ENCODE measurements at places on chromosomes 1 and 21. TPM values are rescaled to one million over a fixed set of nuclear protein-coding genes. Genes with fewer than 3 reads are reported as not detected.

Gene ATAD3C
- 1.3 TPM for total RNA-seq

Gene ASCL5
- not detected for total RNA-seq

Gene ARHGEF16
- total RNA-seq = 7.6 TPM

Gene PIK3C2B
- total RNA-seq = 32.3 TPM

Gene KLF17
- total RNA-seq = 0.41 TPM

Gene SLC5A3
- total RNA-seq = 37.1 TPM

Gene ASAP3
- total RNA-seq = 66.7 TPM

Gene LINGO4
- total RNA-seq = 0.41 TPM

- DNase-seq = no peak
These were observed 417.0 kb upstream of the ESRRG start for GRCh38 chr1:217140041-217140901.

DNA sequence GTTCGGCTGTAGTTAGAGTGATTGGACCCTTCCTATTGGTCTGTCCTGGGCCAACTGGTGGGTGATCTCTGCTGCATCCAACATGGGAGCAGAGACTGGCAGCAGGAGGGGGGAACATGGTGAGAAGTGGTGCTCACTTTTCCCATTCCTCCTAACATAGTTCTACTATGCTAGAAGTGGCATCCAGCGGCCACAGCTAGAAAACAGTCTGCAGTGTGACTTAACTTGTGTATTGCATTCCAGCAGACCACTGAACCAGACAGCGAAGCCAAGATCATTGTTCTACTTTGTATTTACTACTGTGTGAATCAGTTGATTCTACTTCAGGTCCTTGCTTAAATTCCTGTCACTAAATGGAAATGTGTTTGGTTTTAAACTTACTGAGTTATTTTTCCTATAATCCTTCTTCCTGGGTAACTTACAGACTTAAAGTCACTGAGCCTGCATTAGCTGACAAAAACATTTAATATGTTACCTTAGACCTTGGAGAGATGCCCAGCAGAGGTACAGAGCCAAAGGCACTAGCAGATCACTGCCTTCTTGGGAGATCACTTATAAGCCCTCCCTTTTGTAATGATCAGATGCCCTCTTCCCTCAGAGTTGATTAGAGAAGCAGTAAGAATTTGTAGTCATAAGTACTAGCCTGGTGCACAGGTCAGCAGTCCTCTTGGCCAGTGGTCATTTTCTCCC lies 8.2 kb downstream of the FABP3 start:
- no peak for DNase-seq

DNA sequence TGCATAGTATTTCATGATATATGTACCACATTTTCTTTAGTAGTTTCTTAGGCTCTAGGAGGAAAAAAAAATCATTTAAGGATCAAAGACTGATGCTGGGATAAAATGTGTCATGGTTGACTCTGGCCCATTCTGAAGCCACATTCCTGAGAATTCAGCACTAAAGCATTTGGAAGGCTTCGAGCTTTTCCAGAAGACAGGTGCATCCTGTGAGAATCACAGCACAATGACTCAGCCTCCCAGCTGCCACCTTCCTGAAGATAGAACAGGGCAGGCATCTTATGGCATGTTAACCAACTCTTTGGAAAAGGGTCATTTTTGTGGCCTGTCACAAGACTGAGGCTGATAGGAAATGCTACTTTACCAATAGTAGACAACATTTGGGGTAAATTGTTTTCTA lies 359.9 kb downstream of the PCP4 start:
- DNase-seq = peak; percentile 44

- no peak for DNase-seq
These were observed 27.4 kb downstream of the JAK1 start for GRCh38 chr1:64938991-64939390.

- DNase-seq = no peak
These were observed 6.0 kb upstream of the KNCN start for GRCh38 chr1:46557403-46557802.

DNA sequence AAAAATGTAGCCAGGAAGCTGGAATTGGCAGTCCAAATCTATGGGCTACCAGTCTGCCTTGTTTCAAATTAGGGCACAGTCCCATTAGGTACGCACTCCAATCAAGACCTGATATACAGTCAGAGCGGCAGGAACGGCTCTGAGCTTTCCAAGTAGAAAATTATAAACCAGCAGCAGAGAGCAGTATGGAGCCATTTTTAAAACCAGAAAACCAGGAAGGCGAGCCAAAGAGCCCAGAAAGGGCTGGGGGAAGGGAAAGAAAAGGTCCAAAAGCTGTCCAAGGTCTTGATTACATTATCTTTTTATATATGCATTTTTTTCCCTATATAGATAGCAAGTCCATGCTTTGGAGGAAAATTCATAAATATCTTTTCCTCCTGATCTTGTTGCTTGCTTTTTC lies 719.0 kb downstream of the RWDD3 start:
- DNase-seq = peak; percentile 38

DNA sequence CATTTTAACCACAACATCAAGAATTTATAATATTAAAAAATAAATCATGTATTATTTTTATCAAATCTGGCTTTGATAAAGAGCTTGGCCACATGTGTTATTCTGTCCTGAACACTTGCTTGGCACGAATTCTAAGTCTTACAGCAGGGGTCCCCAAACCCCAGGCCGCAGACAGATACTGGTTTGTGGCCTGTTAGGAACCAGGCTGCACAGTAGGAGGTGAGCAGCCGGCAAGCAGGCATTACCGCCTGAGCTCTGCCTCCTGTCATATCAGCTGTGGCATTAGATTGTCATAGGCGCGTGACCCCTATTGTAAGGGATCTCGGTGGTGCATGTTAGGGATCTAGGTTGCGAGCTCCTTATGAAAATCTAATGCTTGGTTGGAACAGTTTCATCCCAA lies 127.6 kb upstream of the IVNS1ABP start:
- DNase-seq = no peak

DNA sequence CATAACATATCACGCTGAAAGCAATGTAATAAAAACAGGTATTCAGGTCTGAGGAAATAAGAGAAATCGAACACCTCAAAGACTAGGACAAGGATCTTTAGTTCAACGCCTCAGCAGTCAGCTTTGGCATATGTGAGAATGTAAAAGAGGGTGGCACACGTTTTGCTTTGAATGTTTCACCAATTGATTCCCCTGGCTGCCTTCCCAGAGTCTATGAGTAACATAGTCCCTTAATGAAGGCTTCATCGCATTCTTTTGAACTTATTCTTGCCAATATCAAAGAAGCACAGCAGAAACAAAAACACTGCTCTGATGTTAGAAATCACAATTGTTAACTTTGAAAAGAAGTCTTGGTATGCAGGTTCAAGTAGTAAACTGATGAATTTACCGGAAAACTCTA lies 764.8 kb downstream of the ADGRL2 start:
- DNase-seq = peak; percentile 28

GRCh38 chr1:45326627-45327623 lies at the start of gene HPDL:
HPDL (plus strand) TSS chr1:45326895; CDS start chr1:45327149, 254 bp downstream.
- DNase-seq = peak; percentile 86

DNA sequence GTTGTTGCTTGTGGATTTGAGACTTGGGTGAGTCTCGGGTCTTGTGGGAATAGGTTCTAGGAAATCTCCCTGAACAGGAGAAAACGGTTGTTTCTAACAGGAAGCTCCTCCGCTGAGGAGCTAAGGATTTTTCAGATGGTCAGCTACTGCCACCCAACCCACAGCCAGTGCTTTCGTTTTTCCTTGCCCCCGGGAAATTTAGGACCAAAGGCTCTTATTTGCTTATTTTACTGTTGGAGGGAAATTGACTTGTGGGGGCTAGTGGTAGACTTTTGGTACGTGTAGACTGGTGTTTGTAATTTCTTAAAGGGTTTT lies 792 bp downstream of the SNX7 start:
- DNase-seq = no peak

GRCh38 chr1:181592255-181592859 lies 109.0 kb downstream of the CACNA1E start:
- DNase-seq = no peak

DNA sequence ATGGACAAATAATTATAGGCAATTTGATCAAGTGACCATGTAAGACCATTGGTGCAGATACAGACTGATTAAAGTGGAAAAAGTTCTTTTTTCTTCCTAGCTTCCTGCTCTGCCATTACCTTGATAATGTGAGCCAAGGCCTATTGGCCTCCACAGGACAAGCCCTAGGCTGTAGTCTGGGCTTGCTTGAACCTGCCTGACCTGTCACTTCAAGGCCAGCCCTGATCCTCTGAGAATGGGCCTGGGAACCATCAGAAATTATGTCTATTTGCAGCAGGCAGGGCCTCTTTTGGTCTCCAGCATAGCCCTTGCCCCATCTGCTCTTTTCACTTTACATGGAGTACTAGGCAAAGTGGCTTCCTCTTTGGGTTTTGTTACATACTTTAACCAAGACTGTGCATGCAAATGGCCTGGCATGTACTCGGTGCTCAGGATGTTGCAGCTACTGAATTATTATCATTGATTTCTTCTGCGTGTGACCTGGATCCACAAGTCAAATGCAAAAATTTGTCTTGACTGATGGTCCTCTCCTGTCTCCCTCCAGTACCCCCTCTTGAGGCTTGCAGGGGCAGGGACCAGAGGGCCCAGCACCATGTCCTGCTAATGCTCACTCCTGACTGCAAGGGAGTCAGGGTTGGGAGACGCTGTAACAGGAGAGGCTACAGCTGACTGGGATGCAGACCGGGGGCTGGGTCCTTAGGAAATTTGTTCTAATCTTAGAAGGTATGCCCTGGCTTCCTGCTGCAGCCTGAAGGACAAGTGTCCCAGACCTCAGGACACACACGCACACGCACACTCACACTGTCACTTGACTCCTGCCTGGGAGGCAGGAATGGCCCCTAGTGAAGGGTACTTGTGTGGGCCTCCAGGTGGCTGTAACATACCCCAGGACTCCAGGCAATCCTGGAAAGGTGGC lies 39.4 kb downstream of the RCSD1 start:
- peak; percentile 75 for DNase-seq

DNA sequence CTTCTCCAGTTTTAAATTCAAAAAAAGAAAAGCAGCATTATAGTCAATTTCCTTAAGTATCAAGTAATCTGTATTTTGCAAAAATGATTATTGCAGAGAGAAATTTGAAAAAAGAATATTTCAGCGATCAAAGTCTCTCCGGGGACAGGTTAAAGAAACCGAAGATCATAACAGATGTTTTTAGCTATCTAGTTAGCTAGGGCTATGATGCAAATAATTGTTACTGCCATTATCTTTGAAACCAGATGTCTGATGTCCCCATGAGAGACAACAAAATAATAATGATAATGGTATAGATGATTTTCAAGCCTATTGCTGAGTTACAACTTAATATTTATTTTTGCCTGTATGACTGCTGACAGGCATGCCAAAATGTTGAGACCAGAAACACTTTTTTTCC lies 1326.0 kb downstream of the PLA2G4A start:
- DNase-seq = no peak

DNA sequence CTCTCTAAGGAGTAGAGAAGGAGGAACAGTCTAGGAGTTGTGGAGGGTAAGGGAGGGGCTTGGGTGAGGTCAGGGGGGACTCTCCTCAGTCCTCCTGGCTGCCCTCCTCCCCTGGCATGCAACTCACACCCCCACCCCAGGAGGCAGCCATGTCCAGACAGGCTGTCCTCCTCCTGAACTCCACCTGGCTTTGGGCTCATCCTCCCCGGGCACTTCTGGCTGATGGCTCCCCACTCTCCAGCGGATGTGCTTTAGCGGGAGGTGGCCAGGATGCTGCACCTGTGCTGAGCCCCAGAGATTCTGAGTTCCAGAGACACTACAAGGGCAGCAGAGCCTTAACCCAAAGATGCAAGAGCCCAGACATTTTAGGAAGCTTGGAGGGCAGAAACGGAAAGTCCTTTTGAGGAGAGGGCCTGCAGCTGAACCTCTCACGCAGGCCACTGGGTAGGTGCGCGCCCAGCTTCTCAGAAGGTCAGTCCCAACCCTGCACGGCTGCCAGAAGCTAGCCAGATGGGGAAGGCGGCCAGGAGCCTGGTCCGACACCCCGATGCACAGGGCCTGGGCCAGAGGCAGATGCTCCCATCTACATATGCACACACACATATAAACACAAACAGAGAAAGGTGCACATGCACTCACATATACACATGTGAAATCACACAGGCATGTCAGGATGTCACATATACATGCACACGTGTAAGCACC lies 83.4 kb downstream of the PDE9A start:
- no peak for DNase-seq

- no peak for DNase-seq
These were observed 13.0 kb upstream of the TTC22 start for GRCh38 chr1:54814126-54814498.

DNA sequence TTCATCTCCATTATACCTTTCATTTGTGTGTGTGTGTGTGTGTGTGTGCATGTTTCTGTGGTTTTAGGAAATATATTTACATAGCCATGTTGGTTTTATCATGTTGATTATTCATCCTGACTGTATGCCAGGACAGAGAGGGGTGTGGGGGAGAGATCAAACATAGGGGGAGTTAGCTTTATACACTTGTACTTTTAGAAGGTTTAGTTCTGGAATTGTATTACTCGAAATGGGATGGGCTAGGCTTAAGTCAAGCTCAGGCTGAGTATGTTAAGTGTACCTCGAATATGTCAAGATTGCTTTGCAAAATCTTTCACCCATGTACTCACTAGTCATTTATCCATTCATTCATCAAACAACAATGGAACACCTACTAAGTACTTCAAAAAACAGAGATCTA lies 123.3 kb downstream of the HMCN1 start:
- DNase-seq = no peak

GRCh38 chr1:187294421-187295201 lies 465.9 kb downstream of the PLA2G4A start:
- no peak for DNase-seq

GRCh38 chr1:220067269-220068204 lies 21.2 kb upstream of the EPRS1 start:
- no peak for DNase-seq

DNA sequence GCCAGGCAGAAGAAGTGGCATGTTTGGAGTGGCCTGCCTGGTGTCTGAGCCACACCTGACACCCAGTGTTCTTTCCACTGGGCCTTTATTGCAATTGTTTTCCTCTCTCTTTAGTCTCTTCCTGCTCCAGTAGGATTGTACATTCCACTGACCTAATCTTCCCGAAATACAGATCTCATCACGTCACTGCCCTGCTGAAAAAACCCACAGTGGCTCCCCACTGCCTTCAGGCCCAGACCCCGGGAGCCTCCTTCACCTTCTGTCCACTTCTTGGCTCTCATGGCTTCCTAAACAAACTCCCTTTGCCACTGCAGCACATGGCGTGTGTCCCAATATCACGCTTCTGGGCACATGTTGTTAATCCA lies 25.3 kb upstream of the ATP5PO start:
- DNase-seq = no peak

DNA sequence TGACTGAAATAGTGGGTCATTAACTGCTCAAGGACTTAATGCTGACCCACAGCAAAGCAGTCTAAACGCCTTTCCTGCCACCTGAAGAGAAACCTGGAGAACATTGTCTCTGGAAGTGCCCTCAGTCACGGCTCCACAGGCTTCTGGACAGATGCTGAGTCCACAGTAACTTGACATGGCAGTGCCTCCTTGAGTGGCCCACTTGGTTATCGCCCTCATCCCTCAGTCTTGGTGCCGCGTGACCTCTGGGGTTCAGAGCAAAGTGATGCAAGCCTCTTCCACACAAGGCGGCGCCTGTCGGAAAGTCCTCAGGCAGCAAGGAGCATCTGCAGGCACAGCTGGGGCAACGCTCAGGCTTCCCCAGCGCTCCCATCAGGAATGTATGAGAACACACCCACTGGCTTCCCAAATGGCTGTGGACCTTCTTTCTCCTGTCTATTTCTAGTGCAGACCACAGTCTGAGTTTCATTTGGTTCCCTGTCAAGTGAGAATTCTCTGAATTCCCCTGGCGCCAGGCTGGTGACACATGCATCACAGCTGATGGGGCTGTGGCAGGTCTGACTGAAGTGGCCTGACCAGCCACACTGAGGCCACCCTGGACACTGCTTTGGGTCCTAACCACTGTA lies 13.0 kb upstream of the ANGPTL7 start:
- DNase-seq = peak; percentile 71

Measured in tongue (tissue), 3 donors.